ENCODE measurements at places on chromosomes 13 and 19.
A peak's percentile ranks its signal among the peaks of the same experiment; 100 is the strongest.

DNA sequence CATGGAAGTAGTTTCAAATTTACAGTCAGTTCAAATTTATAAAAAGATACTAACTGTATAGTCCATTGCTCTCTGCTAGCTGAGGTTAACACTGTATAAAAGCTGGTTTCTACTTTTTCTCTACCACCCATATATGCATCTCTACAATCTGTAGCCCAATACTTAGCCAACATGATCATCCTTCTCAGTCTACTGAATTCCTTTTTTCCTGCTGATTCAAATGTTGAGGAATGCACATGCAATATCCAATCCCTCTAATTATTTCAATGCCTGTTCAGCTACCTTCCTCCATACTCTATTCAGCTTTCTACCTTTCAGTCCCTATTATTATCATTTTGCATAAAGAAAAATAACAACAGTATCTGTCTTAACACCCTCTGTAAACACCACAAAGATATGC, 15.6 kb downstream of the KPNA3 start:
- DNase-seq, result no peak

GRCh38 chr13:84812078-84812477, 929.8 kb upstream of the SLITRK1 start:
- no peak for DNase-seq

- no peak for DNase-seq
Observed at GRCh38 chr13:98500963-98501421, 75.9 kb downstream of the STK24 start.

- no peak for DNase-seq
Observed at GRCh38 chr13:84741253-84741652, 859.0 kb upstream of the SLITRK1 start.

DNA sequence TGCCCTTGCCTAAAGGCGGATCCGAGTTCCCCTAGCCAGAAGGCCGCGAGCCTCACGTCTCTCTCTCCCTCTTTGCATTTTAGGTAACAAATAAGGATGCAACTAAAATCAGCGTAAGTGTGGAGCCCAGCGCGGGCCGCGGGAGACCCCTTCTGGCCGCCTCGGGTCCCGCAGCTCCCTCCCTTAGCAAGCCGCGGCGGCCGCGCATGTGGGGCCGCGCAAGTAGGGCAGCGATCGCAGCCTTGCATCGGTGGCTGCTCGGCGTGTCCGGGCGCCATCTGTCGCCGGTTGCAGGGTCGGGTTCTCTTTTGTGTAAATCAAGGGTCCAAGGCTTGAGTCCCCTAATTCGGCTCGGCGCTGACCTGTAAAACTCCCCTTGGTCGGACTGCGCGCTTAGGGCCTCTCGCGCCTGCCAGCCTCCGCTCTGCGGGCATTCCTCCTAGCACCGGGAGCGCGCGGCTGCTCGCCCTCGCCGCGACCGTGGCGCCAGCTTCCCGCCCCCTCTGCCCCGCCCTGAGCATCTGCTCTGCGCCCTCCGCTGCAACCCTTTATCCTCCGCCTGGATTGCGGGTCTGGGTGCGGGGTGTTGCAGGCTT, 2.7 kb downstream of the VSTM2B start:
- peak; percentile 24 for DNase-seq

GRCh38 chr19:51691584-51692428, 1.3 kb upstream of the SPACA6 start:
- DNase-seq, result no peak

DNA sequence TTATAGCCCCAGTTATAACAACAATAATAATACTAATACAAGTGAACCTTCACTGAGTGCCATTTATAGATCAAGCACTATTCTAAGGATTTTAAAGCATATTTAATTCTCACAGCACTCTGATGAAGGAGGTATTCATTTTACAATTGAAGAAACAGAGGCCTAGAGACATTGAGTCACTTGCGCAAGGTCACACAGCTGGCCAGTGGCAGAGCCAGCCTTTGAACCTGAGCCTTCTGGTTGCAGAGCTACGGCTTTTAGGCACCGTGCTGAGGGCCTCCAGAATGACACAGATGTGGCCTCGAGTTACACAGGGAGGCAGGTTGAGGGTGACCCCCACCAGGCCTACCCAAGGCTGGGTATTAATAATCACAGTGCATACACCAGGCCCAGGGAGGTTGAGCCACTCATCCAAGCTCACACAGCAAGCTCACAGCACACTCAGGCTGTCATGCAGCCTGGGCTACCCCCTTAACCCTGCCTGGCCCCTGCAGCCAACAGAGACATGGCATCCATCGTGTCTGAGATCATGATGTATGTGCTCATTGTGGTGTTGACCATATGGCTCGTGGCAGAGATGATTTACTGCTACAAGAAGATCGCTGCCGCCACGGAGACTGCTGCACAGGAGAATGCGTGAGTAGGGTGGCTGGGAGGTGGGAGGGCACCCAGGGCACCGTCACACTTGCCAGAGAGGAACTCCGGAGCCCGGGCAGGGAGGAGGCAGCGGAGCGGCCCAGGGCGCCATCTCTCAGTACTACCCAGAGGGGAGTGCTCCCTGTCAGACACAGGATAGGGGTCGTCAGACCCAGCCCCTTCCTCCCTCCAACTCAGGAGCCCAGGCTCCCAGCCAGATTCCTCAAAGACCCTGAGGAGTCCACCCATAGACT, 2.7 kb upstream of the HPN start:
- DNase-seq, result no peak

DNA sequence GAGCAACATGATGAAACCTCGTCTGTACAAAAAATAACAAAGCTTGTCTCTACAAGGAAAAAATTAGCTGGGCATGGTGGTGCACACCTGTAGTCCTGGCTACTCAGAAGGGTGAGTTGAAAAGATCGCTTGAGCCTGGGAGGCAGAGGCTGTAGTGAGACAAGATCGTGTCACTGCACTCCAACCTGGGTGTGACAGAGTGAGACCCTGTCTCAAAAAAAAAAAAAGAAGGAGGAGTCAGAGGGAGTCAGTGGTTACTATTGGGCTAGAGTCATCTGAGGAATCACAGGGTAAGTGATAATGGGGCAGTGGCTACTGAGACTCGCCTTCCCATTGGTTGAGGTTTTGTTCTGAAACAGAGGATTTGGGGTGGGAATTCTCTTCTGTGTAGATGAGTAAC, 1.9 kb upstream of the GPI start:
- DNase-seq, result no peak

GRCh38 chr13:41649659-41650058, 192.3 kb downstream of the RGCC start:
- DNase-seq, result no peak

DNA sequence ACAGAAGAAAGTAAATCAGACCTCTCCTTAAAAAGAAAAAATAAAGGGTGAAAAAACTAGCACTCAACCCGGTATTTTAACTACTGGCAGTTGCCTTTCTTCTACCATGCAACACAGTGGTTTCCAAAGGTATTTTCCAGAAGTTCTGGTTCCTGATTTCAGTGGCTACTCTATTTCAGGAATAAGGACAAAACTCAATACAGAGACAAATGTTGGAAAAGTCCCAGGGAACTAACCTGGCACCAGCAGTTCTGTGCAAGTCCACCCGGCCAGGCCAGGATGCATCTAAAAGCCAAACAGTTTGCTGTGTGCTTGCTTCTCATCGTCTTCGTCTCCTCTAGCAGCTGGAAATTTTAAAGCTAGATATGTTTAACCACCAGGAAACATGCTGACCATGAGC, 52.5 kb downstream of the FOXO1 start:
- no peak for DNase-seq

DNA sequence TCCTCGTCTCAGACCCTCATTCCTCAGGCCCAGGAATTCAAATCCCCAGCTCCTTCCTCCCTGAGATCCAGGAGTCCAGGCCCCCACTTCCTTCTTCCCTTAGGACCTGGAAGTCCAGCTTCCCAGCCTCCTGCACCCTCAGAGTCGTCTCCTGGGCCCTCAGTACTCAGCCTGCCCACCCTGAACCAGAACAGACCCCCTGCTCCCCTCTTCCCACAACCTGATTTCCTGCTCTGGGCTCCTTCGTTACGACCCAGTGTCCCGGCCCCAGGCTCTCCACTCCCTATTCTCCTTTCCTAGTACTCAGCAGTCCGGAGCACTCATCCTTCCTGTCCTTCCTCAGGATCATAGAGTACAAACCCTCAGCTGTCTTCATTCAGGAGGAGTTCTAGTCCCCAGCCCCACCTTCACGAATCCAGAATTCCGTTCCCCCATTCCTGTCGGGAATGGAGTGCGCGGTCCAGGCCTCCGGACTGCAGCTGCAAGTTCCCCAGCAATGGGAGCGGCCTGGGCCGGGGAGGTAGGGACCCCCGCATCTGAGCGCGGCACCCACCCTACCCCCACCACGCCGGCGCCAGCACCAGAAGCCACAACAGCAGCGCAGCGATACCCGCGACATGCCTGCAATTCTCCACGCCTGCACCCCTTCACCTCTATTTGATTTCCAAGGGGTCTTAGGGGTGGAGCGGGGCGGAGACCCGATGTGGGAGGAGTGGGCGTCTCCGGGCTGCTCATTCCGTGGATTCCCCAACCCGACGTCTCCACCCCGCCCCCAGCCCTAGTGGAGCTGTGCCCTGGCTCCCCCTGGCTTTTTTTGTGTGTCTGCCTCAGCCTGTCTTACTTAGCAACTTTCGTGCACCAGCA, 12.7 kb downstream of the EGLN2 start:
- DNase-seq, result no peak

GRCh38 chr13:34408640-34409039, 533.4 kb upstream of the NBEA start:
- DNase-seq, result no peak

Measured in activated CD4-positive, alpha-beta T cell treated with anti-CD3 and anti-CD28 coated beads, Interleukin-2, amount 50 U/mL, for 4 hours (primary cell).